ENCODE measurements at places on chromosomes 4 and X.

DNA sequence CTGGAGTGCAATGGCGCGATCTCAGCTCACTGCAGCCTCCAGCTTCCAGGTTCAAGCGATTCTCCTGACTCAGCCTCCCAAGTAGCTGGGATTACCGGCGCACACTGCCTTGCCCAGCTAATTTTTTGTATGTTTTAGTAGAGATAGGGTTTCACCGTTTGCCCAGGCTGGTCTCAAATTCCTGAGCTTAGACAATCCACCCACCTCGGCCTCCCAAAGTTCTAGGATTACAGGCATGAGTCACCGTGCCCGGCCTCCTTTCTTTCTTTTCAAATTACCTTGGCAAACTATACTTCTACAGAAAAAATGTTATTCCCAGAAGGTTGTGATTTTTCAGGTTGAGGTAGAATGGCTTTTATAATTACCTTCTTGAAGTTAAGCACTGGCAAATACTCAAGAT lies 321.9 kb upstream of the PRPS2 start:
- no peak for DNase-seq

GRCh38 chrX:31124536-31124935 lies 52.7 kb upstream of the FTHL17 start:
- DNase-seq, result no peak

- peak; percentile 92 for DNase-seq
These were observed 7.2 kb downstream of the TBC1D14 start for GRCh38 chr4:6916587-6917460.

GRCh38 chr4:101670370-101670769 lies 120.2 kb upstream of the BANK1 start:
- no peak for DNase-seq

DNA sequence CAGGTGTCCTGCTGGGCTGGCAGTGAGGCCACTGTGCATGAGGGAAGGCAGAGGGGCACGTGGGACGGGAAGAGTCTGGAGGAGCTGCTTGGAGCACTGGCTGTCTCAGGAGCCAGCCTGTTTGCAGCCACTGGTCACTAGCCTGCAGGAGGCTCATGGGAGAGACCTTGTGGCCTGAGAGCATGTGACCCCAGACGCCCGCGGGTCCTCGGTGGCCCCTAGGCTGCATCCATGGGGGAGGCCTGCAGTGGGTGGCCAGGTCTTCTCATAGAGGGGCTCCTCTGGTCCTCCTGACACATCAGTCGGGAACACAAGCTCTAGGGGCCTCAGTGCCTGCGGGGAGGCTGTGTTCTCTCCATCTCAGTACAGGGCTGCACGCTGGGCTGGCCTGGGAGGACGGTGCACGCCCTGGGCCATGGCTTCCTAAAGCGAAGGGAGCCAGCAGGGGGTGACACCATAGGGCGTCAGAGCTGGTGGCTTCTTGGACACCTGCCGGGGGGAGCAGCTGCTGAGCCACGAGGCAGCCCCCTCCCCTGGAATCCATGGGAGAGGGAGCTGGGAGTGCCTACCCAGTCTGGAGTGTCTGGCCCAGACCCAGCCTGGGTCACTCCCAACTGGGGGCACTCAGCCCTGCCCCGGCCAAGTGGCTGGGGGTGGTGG lies 12.3 kb downstream of the NAT8L start:
- no peak for DNase-seq
